Pancreas (tissue), 10 donors: ENCODE measurements at places on chromosomes 11 and 22.

GRCh38 chr11:119782006-119782738, 53.2 kb upstream of the NECTIN1 start:
- no peaks in the 10 kb centered on the region for H3K36me3 ChIP-seq
- H3K4me1 ChIP-seq, result no peaks in the 10 kb centered on the region
- H3K27ac ChIP-seq, result no peak overlapping the region
- no peaks in the 10 kb centered on the region for H3K27me3 ChIP-seq
- no peak overlapping the region for H3K4me3 ChIP-seq

GRCh38 chr22:39171623-39172264, 19.3 kb upstream of the CBX7 start:
- H3K27ac ChIP-seq, result no peak overlapping the region
- H3K36me3 ChIP-seq, result no peaks in the 10 kb centered on the region
- DNase-seq, result no peak
- H3K4me1 ChIP-seq, result peaks cover 14% of the 10 kb centered on the region
- H3K27me3 ChIP-seq, result no peaks in the 10 kb centered on the region

- no peaks in the 10 kb centered on the region for H3K36me3 ChIP-seq
- H3K27ac ChIP-seq, result no peak overlapping the region
- no peak overlapping the region for H3K4me3 ChIP-seq
- DNase-seq, result no peak
Measured at GRCh38 chr22:21759646-21760376, 24.2 kb upstream of the YPEL1 start.

- no peak overlapping the region for H3K27ac ChIP-seq
- no peaks in the 10 kb centered on the region for H3K4me1 ChIP-seq
- peaks cover 6% of the 10 kb centered on the region for H3K36me3 ChIP-seq
- no peak for DNase-seq
Measured at GRCh38 chr11:34446386-34446785, 7.7 kb downstream of the CAT start.

DNA sequence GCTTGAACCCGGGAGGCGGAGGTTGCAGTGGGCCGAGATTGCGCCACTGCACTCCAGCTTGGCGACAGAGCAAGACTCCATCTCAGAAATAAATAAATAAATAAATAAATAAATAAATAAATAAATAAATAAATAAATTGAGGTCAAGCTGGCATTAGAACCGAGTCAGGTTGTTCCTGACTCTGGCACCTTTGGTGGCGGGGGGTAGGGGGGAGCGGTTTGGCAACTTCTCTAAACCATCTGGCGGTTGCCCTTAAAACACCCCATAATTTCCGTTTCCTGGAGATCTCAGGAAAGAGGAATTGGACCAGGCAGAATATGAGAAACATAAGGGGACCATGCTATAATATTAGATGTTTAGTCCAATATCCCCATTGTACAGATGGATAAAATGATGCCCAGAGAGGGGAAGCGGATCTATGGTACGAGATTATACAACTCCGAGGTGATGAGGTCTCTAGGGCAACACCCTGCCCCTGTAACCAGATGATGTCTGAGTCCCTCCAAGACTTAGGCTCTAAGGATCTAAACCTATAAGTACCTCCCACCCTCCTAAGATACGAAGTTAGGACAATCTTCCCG, 785 bp downstream of the CLPB start:
- no peaks in the 10 kb centered on the region for H3K4me1 ChIP-seq
- H3K27ac ChIP-seq, result peak overlapping the region; percentile 85
- DNase-seq, result no peak
- H3K4me3 ChIP-seq, result peak overlapping the region; percentile 82
- H3K36me3 ChIP-seq, result no peaks in the 10 kb centered on the region

DNA sequence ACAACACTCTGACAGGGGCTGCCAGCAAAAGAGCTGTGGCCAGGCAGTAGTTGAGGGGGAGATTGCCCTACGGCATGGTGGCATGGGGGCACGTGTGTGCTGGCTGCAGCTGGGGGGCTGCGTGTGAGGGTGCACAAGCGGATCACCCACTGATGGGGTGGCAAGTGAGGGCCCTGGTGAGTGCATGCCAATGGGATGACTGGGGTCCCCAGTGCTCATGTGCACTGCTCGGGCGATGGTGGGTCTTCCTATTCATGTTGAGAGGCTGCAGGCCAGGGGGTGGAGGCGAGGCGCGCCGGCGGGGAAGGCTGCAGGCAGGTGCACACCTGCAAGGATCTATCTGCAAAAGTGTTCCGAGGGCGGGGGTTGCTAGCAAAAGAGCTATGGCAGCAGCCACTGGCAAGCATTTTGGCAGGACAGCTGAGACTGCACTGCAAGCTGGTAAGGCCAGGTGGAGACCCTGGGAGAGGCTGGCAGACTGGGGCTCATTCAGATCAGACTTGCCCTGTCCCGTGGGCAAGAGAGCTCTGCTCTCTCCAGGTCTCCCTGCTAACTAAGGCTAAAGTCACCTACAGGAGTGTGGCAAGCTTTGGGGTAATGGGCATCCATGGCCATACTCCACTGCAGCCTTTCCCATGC, 12.0 kb downstream of the OR51I2 start:
- no peaks in the 10 kb centered on the region for H3K36me3 ChIP-seq
- H3K27me3 ChIP-seq, result no peaks in the 10 kb centered on the region
- H3K27ac ChIP-seq, result no peak overlapping the region

DNA sequence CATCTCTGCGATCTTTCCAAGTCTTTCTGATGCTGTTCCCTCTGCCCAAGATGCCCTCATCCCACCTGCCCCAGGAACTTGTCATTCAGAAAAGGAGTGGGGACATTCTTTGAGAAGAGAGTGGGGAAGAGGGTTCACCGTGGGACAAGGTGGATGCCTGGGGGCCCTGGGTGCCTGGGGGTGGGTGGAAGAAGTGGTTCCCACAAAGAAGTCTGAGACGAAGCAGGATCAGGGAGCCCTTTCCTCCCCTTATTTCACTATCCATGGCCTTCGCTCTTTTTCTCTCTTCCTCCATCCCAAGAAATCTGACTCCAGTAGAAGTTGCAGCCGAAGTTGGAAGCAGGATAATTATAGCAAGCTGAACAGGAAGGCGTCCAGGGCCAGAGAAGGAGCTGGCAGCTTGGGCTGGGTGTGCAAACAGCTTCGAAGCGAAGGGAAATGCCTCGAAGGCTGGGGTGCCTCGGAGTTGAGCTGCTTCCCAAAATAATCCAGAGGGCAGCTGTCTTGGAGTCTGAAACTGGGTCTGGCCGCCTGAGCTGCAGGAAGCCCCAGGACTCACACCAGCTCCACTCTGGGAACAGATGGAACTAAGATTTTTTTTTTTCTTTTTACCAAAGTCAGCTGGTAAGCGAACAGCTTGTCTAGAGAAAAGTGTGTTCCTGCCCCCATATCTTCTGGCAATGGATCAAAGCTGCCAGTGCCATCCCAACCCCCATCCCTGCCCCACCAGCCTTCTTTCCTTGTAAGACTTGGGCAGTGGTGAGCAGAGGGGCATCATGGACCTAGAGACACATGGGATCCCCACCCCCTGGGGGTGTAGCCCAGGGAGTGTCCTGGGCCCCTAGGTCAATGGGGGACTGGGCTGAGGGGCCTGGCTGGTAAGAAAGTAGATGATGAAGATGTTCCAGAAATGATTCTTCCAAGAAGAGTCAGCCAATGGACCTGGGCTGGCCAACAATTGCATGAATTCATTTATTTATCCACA, 31.5 kb downstream of the PARVG start:
- H3K4me3 ChIP-seq, result no peak overlapping the region
- DNase-seq, result peak; percentile 21
- H3K4me1 ChIP-seq, result no peaks in the 10 kb centered on the region

- H3K27ac ChIP-seq, result no peak overlapping the region
- H3K4me1 ChIP-seq, result no peaks in the 10 kb centered on the region
- no peaks in the 10 kb centered on the region for H3K27me3 ChIP-seq
- H3K36me3 ChIP-seq, result no peaks in the 10 kb centered on the region
- H3K4me3 ChIP-seq, result no peak overlapping the region
Measured at GRCh38 chr11:123181075-123181474, 14.0 kb downstream of the CLMP start.

- peaks cover 5% of the 10 kb centered on the region for H3K4me1 ChIP-seq
- no peak overlapping the region for H3K27ac ChIP-seq
- H3K36me3 ChIP-seq, result no peaks in the 10 kb centered on the region
Measured at GRCh38 chr22:27154717-27155116, 497.3 kb downstream of the MIAT start.

DNA sequence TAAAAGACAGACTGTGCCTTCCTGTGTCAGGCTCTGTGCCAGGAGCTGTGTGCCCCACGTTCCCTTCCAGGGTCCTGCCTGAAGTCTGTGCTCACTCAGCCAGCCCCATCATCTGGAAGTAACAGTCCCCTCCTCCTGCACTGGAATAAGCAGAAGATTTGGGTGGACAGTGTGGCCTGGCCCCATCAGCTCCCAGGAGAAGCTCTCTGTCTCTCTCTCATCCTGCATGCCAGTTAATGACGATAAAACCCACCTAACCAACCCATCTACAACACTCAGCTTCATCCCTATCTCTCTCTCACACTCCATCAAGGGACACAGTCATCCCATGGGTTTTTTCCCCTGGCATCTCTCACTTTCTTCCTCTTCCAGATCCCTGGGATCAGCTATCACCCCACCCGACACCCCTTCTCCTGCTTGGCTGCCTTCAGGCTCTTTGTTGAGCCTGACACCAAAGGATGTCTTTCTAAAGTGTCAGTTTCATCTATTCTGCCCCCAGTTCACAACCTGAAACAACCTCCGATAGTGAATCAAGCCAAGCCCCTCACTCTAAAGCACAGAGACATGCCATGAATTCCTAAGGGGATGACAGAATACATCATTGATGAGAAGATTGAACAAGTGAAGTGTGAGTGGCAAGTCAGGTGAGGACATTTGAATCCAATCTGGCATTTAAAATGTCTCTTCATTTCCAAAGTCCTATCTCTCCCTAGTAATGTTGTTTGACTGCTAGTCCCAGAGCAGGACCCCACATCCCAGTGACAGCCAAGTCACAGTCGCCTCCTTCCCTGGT, 91.4 kb upstream of the TOP3B start:
- no peaks in the 10 kb centered on the region for H3K27me3 ChIP-seq
- no peak for DNase-seq
- no peaks in the 10 kb centered on the region for H3K36me3 ChIP-seq
- H3K4me1 ChIP-seq, result no peaks in the 10 kb centered on the region
- H3K4me3 ChIP-seq, result no peak overlapping the region

DNA sequence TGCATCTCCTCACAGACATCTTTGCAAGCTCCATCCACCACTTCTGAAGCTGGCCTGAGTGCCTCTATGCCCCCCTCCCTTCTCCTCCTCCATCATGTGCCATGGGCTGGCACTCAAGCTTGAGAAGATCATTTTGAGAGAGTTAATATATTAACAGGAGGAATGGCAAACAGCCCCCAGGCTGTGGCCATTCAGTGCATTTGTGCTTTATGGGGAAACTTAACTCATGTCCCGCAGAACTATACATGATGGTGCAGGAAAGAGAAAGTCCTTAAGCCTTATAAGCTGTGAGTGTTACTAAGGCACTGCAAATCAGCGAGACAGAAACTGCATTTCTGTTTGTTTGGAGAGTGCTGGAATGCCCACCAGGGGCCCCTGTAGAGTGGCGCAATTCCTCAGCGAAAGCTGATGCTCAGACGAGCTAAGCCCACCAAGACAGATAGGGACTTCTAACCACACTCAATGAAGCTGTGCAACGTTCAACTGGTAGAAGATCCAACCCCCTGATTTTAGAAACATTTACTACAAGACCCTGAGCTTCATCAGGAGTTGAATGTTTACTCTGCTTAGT, 26.8 kb upstream of the PHLDA2 start:
- DNase-seq, result no peak
- no peak overlapping the region for H3K27ac ChIP-seq
- no peak overlapping the region for H3K4me3 ChIP-seq
- H3K36me3 ChIP-seq, result no peaks in the 10 kb centered on the region
- no peaks in the 10 kb centered on the region for H3K27me3 ChIP-seq

GRCh38 chr22:17243524-17243923, 24.3 kb upstream of the ADA2 start:
- H3K36me3 ChIP-seq, result no peaks in the 10 kb centered on the region
- H3K27ac ChIP-seq, result no peak overlapping the region

DNA sequence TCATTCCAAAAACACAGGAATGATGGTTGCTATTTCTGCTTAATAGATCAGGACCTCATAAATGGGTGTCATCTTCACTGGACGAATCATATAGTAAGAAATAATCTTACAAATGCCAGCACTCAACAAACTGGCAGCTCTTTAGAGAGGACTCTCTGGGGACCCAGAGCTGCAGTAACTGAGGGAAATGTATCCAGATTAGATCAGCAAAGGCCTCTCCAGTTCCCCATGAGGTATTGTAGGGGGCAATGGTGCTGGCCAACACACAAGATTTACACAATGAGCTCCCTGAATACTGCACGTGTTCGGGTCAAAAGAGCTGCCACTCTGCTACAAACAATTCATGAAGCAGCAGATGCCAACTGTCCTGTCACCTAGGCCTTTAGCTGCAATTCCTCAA, 110.2 kb downstream of the RBFOX2 start:
- no peaks in the 10 kb centered on the region for H3K36me3 ChIP-seq
- no peak overlapping the region for H3K4me3 ChIP-seq
- no peak overlapping the region for H3K27ac ChIP-seq
- peaks cover 18% of the 10 kb centered on the region for H3K4me1 ChIP-seq
- no peak for DNase-seq

GRCh38 chr11:3834664-3835461, 5.9 kb downstream of the RHOG start:
- peaks cover 10% of the 10 kb centered on the region for H3K4me1 ChIP-seq
- no peak overlapping the region for H3K27ac ChIP-seq
- H3K27me3 ChIP-seq, result no peaks in the 10 kb centered on the region
- no peaks in the 10 kb centered on the region for H3K36me3 ChIP-seq

DNA sequence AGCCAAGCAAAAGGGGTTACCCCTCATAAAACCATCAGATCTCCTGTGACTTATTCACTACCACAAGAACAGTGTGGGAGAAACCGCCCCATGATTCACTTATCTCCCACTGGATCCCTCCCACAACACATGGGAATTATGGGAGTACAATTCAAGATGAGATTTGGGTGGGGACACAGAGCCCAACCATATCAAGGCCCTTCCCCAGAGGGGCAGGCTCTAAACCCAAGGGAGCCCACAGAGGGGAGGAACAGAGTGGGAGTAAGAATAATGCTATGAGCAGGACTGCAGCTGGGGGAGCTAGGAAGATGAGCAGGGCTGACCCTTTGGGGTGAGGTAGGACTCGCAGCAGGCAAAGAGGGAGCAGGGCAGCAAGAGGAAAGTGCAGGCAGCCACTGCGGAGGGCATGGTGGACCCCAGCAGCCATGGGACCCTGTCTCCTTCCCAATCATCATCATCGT, 59.3 kb downstream of the CD82 start:
- DNase-seq, result peak; percentile 23
- H3K4me3 ChIP-seq, result no peak overlapping the region

DNA sequence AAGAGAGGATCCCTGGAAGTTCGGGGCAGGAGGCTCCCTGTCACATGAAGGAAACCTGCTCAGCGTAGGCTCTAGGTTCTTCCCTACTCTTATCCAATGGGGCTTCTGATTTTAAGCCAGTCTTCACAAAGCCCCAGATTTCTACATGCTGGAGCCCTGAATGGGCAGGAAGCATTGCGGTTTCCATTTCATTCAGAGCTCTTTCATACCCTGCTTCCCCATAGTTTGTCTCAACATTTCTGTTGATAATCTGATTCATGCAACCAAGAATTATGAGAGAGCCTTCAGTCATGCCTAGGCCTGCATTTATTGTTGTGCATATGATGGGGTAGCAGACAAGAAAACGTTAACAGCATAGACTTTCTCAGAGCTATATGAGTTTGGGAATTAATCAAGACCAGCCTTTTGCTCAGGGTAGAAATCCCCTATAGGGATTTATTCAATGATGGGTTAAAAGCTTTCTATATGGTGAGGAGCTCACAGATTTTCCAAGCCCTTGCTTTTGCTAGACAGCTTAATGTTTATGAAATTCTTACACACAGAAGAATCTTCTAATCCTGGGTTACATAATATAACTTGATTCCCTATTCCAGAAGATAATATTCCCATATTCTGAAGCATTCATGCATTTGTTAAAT, 15.9 kb downstream of the OR51B4 start:
- H3K27me3 ChIP-seq, result no peaks in the 10 kb centered on the region
- no peaks in the 10 kb centered on the region for H3K36me3 ChIP-seq
- no peaks in the 10 kb centered on the region for H3K4me1 ChIP-seq
